ENCODE measurements at places on chromosomes 6 and 20.

GRCh38 chr6:40387127-40387870, 199.9 kb downstream of the LRFN2 start:
- DNase-seq: no peak

DNA sequence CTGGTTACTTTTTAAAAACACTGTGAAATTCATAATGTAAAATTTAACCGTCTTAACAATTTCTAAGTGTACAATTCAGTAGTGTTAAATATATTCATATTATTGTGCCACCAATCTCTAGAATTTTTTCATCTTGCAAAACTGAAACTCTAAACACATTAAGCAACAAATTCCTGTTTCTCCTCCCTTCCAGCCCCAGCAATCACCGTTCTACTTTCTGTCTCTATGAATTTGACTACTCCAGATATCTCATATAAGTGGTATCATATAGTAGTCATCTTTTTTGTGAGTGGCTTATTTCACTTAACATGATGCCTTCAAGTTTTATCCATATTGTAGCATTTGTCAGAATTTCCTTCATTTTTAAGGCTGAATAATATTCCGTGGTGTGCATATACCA, 44.7 kb downstream of the RSPH3 start:
- DNase-seq: no peak

GRCh38 chr6:38149531-38149930, 330.0 kb downstream of the ZFAND3 start:
- no peak for DNase-seq

GRCh38 chr20:46364670-46365486, 41.5 kb downstream of the ELMO2 start:
- DNase-seq: no peak

- no peak for DNase-seq
Observed at GRCh38 chr20:39117491-39117890, 155.3 kb downstream of the DHX35 start.

- DNase-seq: no peak
Observed at GRCh38 chr6:10384610-10385523, 30.0 kb downstream of the TFAP2A start.

DNA sequence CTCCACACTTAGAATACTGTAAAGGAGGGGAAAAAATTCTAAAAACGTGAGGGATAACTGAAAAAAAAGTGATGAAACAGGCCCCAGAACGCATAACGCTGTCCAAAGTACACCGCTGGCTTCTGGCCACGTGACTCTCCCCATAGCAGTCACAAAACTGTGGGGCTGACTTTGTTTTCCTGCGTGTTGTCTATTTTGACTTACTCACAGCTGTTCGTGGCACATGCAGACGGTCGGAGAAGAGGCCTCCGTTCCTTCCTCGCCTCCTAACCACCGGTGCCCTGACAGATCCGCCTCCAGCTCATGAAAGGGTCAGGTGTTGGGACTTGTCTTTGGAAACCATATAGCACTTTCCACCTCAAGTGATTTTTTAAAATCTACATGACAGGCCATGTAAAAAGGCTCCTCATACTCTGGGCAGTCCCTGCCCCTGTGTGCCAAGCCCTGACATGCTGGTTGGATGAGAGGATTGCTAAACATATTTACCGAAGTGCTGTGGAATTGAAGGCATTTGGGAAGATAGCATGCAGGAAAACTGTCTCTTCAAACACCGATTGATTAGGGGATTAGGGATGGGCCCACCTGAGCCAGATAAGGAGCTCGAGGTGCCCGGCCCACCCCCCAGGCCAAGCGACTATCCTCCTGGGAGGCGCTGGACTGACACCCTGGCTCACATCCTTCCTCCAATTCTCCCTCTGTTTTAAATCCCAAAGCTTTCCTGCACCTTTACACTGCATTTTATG, 54.8 kb downstream of the DACT2 start:
- no peak for DNase-seq

- DNase-seq: no peak
Observed at GRCh38 chr6:8481727-8482126, 46.4 kb upstream of the SLC35B3 start.

DNA sequence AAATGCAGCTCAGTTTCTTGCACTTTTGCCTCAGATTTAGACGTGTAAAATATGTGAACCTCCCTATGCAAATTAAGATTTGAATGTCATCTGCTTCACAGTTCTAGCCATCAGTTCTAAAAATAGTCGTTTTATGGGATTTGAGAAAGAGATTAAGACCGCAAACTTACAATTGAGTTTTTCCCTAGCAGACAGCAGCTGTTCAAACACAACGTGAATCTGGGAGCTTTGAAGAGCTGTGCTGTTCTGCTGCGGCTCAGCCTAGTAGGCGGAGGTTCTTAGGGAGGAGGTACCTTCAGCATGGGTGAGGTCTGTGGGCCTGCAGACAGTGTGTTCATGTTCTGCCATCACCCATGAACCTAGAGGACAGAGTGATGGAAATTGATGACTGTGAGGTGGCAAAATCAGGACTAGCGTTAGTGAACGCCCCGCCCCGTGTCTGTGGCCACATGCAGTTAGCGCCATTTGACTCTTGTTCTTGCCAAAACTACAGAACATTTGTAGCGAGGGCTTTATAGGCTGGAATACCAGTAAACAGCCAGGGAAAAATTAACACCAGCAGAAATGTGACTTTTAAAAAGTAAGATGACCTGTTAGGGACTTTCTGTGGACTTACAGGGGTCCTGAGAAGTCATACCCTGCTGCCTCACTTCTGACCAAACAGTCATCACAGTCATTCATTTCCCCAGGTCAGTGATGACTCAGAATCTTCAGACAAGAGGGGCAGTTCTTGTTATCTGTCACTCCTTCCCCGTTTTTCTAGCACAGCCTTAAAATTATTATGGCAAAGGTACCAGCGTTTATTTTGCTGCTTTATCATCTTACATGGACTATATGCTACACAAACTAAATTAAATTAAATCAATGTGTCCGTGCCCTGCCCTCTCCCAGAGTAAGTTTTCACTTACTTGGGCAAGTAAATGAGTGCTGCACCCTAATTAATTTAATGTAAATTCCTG, 84.3 kb upstream of the TMEM181 start:
- no peak for DNase-seq

DNA sequence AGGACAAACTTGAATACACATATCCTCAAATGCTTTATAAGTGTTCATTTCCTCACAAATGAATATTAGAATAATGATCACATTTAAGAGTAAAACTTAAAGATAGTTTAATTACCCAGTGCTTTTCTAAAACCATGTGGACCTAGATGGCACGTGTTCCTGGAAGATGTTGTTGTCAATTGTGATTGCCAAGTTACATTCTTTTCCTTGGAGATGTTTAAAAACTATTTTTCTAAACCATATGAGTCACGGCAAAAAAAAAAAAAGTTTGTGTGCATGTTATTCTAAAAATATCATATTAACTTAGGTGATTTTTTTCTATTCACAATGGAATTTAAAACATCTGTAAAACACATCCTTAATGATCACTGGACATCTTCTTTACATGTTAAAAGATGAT, 51.1 kb downstream of the RCAN2 start:
- no peak for DNase-seq

DNA sequence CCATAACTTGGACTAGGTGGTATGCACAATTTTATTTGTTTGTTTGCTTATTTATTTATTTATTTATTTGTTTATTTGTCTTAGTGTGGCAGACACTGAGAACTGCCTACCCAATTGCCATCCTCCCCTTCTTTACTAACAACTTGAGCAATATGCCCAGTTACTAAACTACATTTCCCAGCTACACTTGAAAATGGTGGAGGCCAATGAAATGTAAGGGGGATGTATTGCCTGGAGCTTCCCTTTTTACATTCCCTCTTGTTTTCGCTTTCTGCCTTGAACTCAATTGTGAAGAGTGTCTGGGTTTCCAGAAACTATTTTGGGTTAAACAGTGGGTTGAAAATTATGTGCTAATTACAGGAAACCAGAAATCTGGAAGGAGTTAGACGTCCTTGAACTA, 152.7 kb upstream of the FKBP1C start:
- no peak for DNase-seq

GRCh38 chr6:136793363-136793762, 1.1 kb upstream of the MAP3K5 start:
- no peak for DNase-seq

- DNase-seq: no peak
Observed at GRCh38 chr6:31871046-31871659, 7.6 kb downstream of the SLC44A4 start.

- DNase-seq: no peak
Observed at GRCh38 chr6:138182939-138183789, 21.4 kb downstream of the ARFGEF3 start.

DNA sequence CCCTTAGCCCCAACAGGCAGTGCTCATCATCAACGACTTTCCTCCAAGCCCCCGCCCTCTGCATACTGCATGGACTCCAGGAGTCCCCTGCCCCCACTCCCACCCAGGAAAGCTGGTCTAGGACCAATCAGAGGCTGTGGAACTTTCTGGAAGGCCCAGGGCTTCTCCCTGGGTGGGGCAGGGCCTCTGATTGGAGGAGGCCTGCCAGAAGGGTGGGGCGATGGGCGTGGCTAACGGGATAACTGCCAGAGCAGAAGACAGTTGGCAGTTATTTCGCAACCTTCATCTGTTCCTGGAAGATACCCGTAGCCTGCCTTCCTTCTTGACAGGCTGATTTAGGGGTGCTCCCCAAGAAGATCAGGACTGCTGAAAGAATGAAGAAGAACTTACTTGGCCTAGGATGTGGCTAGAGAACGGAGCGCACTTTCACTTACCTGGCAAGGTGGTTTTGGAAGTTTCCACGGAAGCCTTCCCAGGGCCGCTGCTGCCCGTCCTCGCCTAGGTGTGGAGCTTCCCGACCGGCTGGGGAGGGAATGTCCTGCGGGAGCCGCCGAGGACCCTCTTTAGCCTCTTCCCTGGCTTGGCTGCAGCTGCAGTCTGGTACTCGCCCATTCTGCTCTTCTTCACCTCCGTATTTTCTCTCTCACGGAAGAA, 209.0 kb downstream of the LRFN2 start:
- DNase-seq: no peak

DNA sequence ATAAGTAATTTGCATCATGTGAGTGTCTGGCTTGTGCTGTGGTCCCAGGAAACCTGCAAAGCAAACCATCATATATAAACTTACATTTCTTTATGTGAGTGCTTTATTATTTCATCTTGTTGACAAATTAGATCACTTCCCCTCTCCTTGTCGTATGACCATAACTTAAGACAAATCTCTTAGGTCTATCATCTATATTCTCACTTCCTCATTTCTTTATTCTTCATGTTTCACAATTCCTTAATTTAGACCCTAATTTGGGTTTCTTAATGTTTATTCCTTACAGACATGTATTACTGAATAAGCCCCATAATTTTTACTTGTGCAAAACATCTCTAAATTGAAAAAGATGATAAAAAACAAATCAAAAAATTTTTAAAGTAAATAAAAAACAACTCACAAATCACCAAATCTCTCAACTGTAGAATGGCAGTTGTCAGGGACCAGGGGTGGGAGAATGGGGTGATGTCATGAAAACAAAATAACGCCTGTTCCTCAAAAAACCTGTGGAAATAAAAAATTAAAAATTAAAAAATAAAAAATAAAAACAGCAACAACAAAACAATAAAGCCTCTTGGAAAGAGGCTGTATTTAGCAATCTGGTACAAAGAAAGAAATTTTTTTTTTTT, 49.5 kb upstream of the FBXO30 start:
- DNase-seq: no peak

- DNase-seq: peak; percentile 87
Observed at GRCh38 chr20:45987108-45987780, 15.2 kb upstream of the ZNF335 start.

GRCh38 chr20:16236589-16237241, 336.5 kb downstream of the KIF16B start:
- no peak for DNase-seq

DNA sequence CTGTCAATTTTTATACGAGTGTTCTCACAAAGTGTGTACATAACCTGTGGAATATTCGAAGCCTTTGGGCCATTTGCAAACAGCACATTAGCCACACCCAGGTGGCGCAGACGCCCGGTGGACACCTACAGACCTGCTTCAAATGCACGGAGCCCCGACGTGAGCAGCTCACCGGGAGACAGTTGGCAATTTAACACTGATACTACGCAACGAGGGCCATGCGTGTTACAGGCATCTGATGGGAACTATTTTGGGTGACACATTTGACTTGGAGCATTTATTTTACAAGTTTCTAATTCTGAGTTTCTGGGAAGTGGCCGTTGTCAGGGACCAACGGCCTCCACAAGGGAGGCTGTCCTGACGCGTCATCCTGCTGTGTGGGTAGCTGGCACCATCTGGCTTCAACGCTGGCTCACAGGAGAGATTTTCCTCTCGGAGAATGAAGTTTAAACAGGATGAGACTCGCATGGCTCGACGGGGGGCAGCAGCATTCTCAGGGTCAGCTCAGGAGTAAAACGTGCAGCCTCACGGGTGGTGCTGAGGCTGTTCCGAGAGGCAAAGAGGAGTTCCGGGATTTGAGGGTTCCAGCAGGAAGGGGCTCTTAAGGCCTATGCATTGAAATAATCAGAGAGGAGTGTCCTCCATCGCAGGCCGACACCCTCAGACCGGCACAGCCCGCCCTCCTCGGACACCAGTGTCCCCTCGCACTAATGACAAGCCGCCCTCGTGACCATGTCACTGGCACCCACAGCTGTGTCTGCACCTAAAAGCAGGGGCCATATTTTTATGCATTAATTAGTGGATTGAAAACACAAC, 207.4 kb downstream of the DLL1 start:
- no peak for DNase-seq

GRCh38 chr6:152701081-152701862, 3.6 kb downstream of the MYCT1 start:
- no peak for DNase-seq

All from activated CD4-positive, alpha-beta T cell treated with anti-CD3 and anti-CD28 coated beads for 48 hours (primary cell).